Large intestine (tissue), 12 donors: ENCODE measurements at places on chromosomes 3 and 15. TPM values are rescaled to one million over a fixed set of nuclear protein-coding genes. Genes with fewer than 3 reads are reported as not detected.
A peak's percentile ranks its signal among the peaks of the same experiment; 100 is the strongest.

GRCh38 chr3:146746190-146746589 lies 141.0 kb upstream of the PLSCR5 start:
- no peak overlapping the region for H3K27ac ChIP-seq
- H3K4me1 ChIP-seq, result no peaks in the 10 kb centered on the region
- no peak for DNase-seq
- no peaks in the 10 kb centered on the region for H3K27me3 ChIP-seq
- H3K4me3 ChIP-seq, result no peak overlapping the region
- no peaks in the 10 kb centered on the region for H3K36me3 ChIP-seq

DNA sequence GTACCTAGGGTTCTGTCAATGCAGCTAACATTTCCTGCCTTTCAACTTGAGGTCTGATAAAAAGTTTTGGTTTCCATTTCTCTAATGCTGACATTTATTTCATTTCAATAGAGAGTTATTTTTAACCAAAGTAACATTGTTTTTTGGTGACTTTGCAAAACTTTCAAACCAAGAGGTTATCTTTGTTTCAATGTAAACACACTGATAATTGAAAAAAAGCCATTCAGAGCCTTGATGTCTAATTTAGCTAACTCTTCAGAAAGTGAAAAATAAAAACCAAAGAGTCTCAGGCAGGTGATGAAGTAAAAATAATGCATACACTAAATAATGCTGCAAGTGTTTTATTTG lies 9.6 kb upstream of the TIPARP start:
- H3K27me3 ChIP-seq, result no peaks in the 10 kb centered on the region
- no peak overlapping the region for H3K4me3 ChIP-seq
- DNase-seq, result no peak
- H3K27ac ChIP-seq, result no peak overlapping the region

- no peaks in the 10 kb centered on the region for H3K36me3 ChIP-seq
- no peaks in the 10 kb centered on the region for H3K27me3 ChIP-seq
- H3K4me1 ChIP-seq, result no peaks in the 10 kb centered on the region
- no peak for DNase-seq
- H3K27ac ChIP-seq, result no peak overlapping the region
Measured at GRCh38 chr15:27201425-27201824, 230.4 kb downstream of the GABRG3 start.

GRCh38 chr3:187046033-187046432 lies 93.3 kb downstream of the RPL39L start:
- H3K4me3 ChIP-seq, result no peak overlapping the region
- peaks cover 28% of the 10 kb centered on the region for H3K36me3 ChIP-seq
- no peak overlapping the region for H3K27ac ChIP-seq
- peaks cover 58% of the 10 kb centered on the region for H3K4me1 ChIP-seq
- no peaks in the 10 kb centered on the region for H3K27me3 ChIP-seq

PARL gene
- 42.1 TPM for polyA plus RNA-seq

DNA sequence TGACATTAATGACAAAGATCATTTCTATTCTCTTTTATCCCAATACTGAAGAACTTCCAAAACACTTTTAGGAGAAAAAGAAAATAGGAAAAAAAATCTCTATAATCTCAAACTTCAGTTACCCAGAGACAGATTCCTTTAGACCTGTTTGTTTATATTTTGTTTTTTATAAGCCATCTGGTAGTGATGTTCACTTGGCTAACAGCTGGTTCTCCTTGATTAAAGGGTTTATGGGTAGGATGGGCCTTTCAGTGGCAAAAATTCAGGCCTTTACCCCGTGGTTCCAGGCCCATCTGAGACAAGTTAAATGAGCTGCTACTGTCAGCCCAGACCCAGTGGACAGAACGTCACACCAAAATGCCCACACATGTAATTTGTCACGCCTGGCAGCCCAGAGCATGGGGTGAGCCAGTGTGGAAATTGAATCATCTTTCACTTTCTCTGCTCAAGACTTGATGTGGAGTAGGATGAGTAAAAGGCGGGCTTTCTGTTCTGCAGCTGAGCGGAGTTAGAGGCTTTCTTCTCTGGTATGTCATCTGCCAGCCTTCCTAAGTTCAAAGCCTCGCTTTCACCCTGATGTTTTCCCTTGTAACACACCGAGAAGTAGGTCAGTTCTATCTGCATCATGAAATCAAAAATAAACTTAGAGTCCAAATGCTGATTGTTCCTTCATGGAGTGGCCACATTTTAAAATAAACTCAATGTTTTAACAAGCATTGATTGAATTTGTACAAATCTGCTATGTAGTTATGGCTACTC lies 62.5 kb upstream of the SKOR1 start:
- no peak overlapping the region for H3K27ac ChIP-seq
- peaks cover 19% of the 10 kb centered on the region for H3K4me1 ChIP-seq
- no peaks in the 10 kb centered on the region for H3K36me3 ChIP-seq
- H3K27me3 ChIP-seq, result no peaks in the 10 kb centered on the region
- DNase-seq, result no peak

ITIH1 gene
- polyA plus RNA-seq, result 1.6 TPM

DNA sequence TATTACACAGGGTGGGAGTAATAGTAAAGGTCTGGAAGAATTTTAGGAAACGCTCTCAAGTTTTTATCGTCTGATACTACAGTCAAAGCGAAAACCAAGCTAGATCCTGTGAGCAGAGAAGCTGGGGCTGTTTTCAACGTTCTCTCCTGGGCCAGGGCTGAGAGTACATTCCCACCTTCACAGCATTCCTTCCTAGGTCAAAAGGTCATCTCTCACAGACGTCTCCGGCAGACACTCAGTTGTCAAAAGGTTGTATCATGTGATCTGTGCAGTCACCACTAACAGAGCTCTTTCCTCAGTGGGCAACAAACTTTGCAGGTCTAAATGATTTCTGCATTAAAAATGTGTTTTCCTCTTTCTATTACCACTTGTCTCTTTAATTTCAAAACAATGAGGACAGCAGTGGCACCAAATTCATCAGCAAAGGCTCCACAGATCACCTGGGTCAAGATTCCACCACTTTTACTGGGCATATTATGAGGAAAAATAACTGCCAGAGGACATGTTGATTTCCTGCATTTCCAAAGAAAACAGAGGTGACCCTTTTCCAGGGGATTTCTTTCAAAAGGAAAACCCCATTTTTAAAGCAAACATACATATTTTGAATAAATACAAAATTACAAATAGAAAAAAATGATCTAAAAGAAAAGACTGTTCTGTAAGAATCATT lies 41.9 kb downstream of the MEIS2 start:
- no peak overlapping the region for H3K27ac ChIP-seq
- H3K36me3 ChIP-seq, result no peaks in the 10 kb centered on the region
- H3K4me3 ChIP-seq, result no peak overlapping the region
- DNase-seq, result no peak
- H3K27me3 ChIP-seq, result peaks cover 4% of the 10 kb centered on the region

DNA sequence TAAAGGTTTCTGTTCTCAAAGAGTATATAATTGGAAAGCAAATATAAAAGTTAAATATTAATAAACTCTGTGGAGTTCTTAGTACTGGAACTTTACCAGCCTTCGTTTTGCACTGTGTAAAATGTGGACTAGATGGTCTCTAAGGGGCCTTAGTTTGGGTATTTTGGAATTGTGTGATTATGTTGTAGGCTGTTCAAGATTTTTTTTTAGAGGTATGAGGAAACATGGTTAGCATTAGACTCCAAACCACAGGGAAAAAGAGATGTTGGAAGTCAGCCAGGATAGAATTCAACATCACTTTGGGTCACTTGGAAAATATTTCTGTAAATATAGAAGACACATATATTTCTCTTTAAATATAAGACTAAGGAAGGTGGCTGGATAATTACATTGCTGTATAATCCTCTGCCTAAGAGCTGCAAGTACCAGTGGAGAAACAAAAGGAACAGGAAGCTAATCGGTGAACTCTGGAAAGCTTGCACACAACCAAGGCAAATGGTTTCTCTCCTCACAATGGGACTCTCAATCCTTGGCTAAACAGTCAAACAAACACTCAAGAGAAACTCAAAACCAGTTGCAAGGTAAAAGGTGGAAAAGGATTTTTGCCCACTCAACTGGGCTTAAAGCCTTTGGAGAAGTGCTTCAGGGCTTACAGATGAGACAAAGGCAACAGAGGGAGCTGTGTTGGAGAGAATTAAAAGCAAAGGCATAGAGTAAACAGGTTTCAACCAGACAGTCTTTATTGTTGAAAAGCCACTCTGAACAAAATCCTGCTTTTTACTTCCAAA lies 141.7 kb downstream of the NR1D2 start:
- no peak overlapping the region for H3K4me3 ChIP-seq
- peaks cover 6% of the 10 kb centered on the region for H3K4me1 ChIP-seq
- DNase-seq, result no peak
- H3K27me3 ChIP-seq, result no peaks in the 10 kb centered on the region
- H3K36me3 ChIP-seq, result no peaks in the 10 kb centered on the region
- no peak overlapping the region for H3K27ac ChIP-seq

DPPA2 gene
- 0.03 TPM for polyA plus RNA-seq

COL6A5 gene
- 2.2 TPM for polyA plus RNA-seq

- no peak overlapping the region for H3K4me3 ChIP-seq
- no peaks in the 10 kb centered on the region for H3K27me3 ChIP-seq
- no peaks in the 10 kb centered on the region for H3K4me1 ChIP-seq
- no peak overlapping the region for H3K27ac ChIP-seq
- H3K36me3 ChIP-seq, result no peaks in the 10 kb centered on the region
Measured at GRCh38 chr15:33027306-33028035, 167.0 kb downstream of the FMN1 start.

KIF15 gene
- polyA plus RNA-seq, result 7.6 TPM

DNA sequence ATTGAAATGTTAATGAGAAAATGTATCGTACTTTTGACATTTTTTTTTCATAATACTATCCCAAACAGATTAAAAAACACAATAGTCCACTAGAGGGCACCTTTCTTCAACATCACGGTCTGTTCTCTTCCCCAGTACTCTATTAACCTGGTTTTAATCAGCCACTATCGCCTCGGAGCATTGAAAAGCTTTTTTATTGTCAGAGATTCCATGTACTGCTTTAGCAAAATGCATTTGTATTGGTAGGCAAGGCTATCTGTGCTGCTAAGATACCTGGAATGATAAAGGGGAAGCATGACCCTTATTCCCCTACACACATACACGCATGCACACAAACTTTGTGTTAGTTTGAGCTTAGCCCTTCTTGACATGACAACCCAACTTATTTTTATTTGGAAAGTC lies 160.1 kb upstream of the IL12A start:
- H3K36me3 ChIP-seq, result no peaks in the 10 kb centered on the region
- no peak overlapping the region for H3K4me3 ChIP-seq
- H3K4me1 ChIP-seq, result peaks cover 9% of the 10 kb centered on the region
- no peak for DNase-seq
- H3K27me3 ChIP-seq, result no peaks in the 10 kb centered on the region
- H3K27ac ChIP-seq, result no peak overlapping the region

- H3K4me3 ChIP-seq, result no peak overlapping the region
- H3K36me3 ChIP-seq, result no peaks in the 10 kb centered on the region
- DNase-seq, result peak; percentile 67
- H3K4me1 ChIP-seq, result peaks cover 1% of the 10 kb centered on the region
- no peak overlapping the region for H3K27ac ChIP-seq
- H3K27me3 ChIP-seq, result no peaks in the 10 kb centered on the region
Measured at GRCh38 chr15:62147551-62147950, 17.5 kb downstream of the C2CD4B start.

GRCh38 chr3:184358124-184358767 lies 3.2 kb downstream of the CLCN2 start:
- no peak overlapping the region for H3K4me3 ChIP-seq
- DNase-seq, result no peak
- peaks cover 26% of the 10 kb centered on the region for H3K4me1 ChIP-seq
- H3K36me3 ChIP-seq, result peaks cover 51% of the 10 kb centered on the region
- no peaks in the 10 kb centered on the region for H3K27me3 ChIP-seq

DNA sequence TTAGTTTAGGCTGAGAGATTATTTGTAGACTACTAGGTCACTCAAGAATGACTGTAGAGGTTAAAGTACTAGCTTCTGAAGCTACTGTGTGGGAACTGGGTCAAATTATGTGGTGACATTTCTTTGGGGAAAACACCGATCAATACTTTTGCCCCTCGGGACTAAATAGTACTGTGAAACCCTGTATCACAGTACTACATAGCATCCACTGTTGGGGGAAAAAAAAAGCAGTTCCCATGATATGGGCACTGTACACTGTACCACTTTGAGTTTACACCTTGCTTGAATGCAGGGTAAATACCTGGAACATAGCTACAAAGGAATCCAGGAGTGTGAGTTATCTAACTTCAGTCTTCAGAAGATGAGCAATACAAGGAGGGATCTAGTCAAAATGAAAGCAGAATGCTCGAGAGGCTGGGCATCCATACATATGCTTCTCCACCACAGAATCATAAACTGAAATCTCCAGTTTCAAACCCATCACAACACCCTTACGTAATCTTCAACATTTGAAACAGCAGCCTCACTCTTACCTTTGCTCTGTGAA lies 311.4 kb downstream of the UNC13C start:
- H3K27me3 ChIP-seq, result no peaks in the 10 kb centered on the region
- no peaks in the 10 kb centered on the region for H3K36me3 ChIP-seq
- no peak overlapping the region for H3K4me3 ChIP-seq
- H3K4me1 ChIP-seq, result no peaks in the 10 kb centered on the region
- DNase-seq, result no peak

SPATA12 gene
- not detected for polyA plus RNA-seq

GRCh38 chr15:57743424-57743823 lies 36.9 kb downstream of the POLR2M start:
- H3K36me3 ChIP-seq, result no peaks in the 10 kb centered on the region
- DNase-seq, result no peak
- no peaks in the 10 kb centered on the region for H3K27me3 ChIP-seq
- H3K4me1 ChIP-seq, result no peaks in the 10 kb centered on the region

DNA sequence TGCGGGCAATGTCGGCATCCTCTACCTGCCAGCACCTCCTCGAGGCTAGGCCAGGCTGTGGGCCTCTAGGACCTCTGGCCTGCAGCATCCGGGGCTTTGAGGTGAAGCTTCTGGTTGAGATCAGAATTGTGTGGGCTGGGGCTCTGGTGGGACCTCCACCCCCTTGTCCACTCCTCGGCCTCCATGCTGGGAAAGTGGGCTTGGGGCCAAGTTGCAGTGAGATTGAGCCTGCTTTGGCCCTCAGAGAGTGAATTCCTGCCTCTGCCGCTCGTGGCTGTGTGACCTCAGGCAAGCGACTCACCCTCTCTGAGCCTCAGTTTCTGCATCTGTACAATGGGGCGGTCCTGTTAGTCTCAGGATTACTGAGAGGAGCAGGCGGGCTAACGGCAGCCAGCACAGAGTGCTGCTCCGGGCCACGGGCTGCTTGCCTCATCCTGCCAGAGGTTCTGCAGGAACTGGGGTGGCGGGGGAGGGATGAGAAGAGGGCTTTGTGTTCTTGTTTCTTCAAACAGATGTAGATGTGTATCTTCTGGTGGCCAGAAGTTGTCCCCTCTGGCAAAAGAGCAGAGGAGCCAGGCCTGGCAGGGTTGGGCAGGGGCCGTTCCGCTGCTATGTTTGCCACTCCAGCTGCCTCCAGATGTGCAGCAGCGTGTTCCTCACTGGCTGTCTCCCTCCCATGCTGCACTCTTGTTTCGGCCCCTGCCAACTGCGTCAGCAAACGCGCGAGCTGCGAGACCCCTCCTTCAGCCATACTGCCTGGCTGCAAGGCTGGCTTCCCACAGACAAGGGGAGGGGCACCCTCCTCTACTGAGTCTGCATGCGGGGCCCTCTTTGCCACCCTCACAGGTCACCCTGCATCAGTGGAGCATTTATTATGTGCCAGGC lies 33.7 kb downstream of the FBLN2 start:
- no peak overlapping the region for H3K4me3 ChIP-seq
- DNase-seq, result no peak
- H3K4me1 ChIP-seq, result no peaks in the 10 kb centered on the region
- no peaks in the 10 kb centered on the region for H3K36me3 ChIP-seq

SPINT1 gene
- polyA plus RNA-seq, result 166 TPM

CCDC191 gene
- polyA plus RNA-seq, result 9.2 TPM
